HEK293T (cell line): ENCODE measurements at places on chromosomes 12 and 14.

GRCh38 chr14:90664911-90665310 lies 151.3 kb downstream of the TTC7B start:
- DNase-seq: no peak

GRCh38 chr14:60515511-60516289 lies 6.8 kb downstream of the SIX6 start:
- no peak for DNase-seq

DNA sequence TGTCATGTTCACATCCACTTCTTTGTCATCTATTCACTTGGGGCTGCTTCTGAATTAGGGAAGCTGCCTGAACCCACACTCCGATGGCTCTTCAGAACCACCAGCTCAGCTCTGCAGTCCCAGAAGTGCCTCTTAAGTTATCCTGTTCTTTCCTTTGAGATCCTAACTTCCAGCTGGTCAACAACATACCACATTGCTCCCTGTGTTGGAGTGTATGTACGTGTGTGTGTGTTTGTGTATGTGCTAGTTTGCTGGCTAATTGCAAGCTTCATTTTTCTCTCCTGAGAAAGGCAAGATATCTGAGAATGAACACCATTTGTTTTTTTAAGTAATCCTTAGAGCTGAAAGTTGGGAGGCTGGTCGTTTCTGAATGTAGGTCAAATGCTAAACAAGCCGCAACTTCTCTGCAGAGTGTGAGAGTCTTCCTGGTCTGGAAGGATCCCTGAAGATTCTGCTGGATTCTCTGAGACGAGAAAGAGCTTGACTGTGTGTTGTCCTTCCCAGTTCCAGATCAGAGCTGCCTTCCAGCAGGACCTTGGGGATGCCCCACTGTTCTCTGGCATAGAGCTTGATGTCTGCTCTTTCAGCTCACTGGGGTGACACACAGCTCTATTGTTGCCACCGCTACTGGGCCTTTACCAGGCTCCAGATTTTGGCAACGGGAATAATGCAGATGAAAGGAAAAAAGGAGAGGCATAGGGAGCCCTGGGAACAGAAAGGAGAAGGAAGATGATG lies 839 bp downstream of the GSG1 start:
- no peak for DNase-seq

DNA sequence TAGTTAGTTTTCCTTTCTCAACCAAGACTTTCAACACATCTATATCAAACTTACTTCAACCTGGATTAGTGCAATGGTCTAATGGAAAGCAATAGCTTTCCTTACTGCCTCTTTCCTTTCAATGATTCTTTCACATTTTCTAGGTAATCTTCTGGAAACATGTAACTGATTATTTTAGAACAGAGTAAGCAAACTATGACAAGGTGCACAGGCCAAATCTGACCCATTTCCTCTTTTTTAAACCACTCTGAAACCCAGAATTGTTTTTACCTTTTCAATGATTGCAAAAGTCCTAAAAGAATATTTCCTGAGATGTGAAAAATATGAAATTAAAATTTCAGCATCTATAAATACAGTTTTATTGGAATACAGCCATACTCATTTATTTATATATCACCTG lies 81.6 kb upstream of the TMTC2 start:
- no peak for DNase-seq

DNA sequence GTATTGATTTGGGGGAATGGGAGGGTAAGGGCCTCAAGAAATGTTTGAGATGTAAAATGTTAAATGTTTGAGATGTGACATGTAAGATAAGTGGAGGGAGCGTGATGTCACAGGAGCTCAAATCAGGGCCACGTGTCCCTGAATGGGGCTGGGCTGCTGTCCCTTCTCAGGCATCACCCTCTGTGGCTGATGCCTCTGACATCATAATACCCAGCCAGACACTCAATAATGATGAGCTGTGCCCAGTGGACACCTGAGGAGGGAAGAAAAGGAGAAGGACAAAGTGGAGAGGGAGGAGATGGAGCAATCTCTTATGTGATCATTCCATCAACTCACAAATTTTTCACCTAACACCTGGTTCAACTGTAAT lies 120.8 kb downstream of the SAMD4A start:
- no peak for DNase-seq

- no peak for DNase-seq
These were observed 1.3 kb downstream of the TMEM233 start for GRCh38 chr12:119594772-119595445.

DNA sequence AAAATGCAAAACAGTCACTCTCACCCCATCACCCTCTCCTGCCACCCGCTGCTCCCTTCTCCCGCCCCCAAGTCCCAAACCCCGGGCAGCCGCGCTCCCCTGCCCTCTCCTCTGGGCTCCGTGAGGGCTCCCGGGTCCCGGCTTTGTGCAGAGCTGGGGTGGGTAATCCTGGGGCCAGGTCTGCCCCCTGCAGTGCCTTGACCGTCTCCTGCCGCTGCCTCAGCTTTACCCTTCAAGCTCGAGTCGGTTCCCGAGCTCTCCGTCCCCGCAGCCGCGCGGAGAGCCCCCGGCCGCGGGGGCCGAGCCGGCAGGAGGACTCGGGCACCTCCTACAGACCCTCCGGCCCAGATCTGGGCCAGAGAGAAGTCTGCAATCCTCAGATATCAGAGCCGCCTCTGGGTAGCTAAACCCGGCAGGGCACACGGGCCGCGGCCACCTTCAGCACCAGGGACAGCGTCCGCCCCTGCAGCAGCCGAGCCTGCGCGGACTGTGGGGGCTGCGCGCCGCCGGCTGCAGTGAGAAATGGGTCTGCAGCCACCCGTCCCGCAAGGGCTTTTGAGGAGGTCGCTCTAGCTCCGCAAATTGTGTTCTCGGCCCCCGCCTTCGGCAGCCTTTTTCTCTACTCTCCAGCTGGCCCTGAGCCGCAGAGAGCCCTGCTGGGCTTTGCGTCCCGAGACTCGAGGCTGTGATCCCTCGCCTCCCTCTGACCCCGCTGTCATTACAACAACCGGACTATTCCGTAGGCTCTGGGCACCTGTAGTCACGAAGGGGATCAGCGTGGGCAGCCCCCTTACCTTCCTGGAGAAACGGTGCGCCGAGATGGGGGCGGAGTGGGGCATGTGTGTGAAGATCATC lies 1.2 kb downstream of the PRMT8 start:
- DNase-seq: peak; percentile 83

DNA sequence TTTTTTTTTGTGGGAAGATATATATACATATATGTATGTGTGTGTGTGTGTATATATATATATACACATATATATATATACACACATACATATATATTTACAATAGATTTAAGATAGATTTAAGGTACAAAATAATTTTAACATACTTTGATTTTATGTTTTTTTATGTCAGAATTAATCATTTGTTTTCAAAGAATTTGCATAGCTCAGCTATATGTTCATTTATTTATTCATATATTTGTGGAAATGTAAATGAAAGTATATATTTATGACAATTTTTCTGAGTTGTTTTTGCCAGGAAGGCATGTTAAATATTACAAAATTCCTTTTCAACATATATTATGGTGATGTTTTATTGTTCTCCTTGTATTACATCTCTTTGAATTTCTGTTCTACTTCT lies 887.4 kb upstream of the NOVA1 start:
- no peak for DNase-seq

DNA sequence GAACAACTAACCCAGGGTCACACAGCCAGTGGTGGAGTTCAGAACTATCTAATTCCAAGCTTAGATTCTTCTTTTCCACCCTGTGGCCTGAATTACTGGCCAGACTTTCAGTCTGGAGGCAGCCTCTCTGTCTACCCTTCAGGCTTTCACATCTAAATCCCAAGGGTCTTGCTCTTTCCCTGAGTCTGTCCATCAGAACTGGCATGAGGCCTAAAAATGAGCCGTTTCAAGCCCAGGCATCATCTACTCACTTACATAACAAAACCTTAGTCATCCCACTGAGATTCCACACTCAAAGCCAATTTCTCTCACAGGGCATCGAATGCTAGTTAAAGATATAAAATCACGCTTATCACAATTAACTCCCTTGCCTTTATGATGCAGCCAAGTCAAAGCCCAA lies 1.3 kb upstream of the PTGDR start:
- DNase-seq: no peak

DNA sequence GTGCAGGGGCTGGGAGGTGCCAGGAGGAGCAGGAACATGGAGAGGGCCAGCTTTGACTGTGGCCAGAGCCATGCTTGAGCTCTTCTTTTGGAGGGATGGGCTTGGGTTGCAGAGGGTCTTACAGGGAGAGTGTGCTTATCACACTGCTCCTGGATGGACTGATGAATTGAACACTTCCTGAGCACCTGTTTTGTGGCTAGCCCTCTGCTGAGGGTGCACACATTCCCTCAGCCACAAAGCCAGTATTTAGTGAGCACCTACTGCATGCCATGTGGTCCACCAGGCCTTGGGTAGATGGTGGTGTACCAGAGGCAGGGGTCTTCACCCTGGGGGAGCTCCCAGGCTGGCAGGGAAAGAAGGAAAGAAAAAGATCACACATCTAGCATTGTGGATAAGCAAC lies 118.9 kb downstream of the SLC25A47 start:
- no peak for DNase-seq

DNA sequence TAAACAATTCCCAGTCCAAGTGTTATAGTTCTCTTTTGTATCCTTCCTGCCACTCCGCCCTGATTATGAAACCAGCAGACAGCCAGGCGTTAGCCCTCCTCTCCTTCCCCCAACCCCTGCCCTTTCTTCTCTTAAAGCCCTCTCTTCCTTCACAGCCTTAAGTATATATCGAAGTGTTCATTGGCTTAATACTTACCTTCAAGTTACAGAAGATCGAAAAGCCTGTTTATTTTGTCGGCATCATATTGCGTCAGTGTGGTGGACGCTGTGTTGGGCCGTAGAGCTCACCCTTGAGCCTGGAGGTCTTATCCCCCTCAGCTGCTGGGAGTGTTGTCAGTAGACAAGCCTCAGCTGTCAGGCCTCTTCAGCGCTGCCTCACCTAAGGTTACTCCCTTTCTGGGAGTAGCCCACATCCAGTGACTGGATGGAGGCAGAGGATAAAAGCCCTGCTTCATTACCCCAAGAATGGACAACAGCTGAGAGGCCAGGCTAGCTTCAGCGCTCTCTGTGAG lies 36.2 kb downstream of the CMAS start:
- DNase-seq: no peak

DNA sequence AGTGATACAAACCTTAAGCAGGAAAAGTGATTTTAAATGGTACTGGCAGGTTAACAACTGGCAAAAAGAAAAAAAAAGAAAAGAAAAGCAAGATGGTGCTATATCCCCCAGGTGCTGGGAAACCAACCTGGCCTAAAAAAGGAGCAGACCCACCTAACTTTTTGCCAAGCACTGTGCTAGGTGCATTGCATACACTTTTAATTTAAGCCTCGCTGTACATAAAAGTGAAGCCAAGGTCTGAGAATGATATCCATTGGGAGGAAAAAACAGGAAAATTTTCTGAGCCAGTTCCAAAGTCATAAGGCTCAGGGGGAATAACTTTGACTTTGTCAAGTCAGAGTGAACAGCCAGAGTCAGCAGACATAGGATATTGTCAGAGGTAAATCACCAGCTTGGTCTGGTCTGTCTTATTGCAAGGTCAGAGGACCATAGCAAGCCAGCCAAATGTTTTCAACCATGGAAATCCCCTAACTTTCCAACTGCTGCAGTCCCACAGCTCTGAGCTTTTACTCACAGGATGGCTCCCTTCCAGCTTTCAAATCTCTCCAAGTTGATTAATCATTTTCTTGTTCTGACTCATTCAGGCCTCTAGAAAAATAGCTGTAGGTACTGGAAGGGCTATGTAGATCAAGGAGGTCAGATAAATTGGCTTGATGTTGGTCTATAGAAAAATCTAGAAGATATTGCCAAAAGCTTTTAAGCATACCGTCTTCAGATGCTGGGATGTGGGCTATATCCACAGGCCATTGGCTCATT lies 412.9 kb downstream of the RAD51B start:
- DNase-seq: no peak

GRCh38 chr12:44874981-44875416 lies 1.1 kb downstream of the NELL2 start:
- DNase-seq: peak; percentile 11

GRCh38 chr14:39946807-39947206 lies 514.6 kb upstream of the FBXO33 start:
- no peak for DNase-seq

GRCh38 chr14:106024983-106025604 lies 498.7 kb downstream of the TMEM121 start:
- DNase-seq: no peak

DNA sequence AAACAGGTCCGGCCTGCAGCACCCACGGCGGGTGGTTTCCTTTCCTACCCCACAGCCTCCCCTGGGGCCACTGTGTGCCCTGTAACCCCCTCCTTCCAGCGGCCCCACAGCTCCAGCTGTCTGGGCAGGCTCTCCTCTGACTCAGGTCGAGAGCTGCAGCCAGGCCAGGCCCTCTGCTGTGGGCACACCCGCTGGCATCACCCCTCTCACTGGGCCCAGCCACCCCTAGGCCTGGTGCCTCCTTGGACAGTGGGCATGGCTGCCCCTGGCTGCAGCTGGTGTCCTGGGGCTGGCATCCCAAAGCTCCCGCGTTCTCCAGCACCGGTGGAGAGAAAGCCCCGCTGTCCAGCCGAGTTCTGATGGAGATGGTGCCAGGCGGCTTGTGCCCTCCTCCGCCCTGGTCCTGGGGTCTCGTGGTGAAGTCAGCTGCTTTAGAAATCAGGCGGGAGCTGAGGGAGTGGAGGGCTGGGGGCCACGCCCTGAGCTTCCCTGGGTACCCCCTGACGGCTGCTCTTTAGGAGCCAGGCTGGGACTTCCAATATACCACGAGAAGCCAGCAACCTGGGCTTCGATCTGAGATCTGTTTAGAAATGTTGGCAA lies 114.9 kb downstream of the KIF26A start:
- DNase-seq: no peak

DNA sequence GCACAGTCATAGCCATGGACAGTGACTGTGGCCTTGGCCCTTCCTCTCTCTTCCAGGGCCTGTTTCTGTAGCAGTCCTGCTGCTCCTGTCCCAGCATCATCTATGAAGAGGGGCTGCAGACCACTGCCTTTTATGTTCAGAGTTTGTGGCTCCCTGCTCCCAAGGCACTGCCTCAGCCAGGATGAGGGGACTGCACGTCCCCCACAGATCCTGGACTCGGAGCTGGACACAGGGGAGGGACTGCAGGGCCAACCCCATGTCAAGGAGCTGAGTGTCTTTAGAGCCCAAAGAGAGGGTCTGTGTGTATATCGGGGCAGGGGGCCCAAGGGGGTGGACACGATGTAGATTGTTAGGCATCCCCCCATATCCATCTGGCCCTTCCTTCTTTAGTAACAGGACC lies 60.6 kb upstream of the DIO3 start:
- no peak for DNase-seq

- no peak for DNase-seq
These were observed 182.9 kb upstream of the SLC38A2 start for GRCh38 chr12:46555406-46555852.

GRCh38 chr12:91023326-91024004 lies 18.7 kb upstream of the EPYC start:
- DNase-seq: no peak

- no peak for DNase-seq
These were observed 76.0 kb upstream of the FZD10 start for GRCh38 chr12:130086248-130086647.

- no peak for DNase-seq
These were observed 32.9 kb downstream of the FBXW8 start for GRCh38 chr12:116943419-116944372.
